ENCODE measurements at places on chromosomes 3 and 15.

- no peak overlapping the region for H3K4me3 ChIP-seq
- H3K36me3 ChIP-seq, result no peaks in the 10 kb centered on the region
- H3K27me3 ChIP-seq, result no peaks in the 10 kb centered on the region
- no peaks in the 10 kb centered on the region for H3K4me1 ChIP-seq
- H3K27ac ChIP-seq, result no peak overlapping the region
Observed at GRCh38 chr15:60760646-60761504, 281.9 kb upstream of the ICE2 start.

- no peak for DNase-seq
- H3K27ac ChIP-seq, result no peak overlapping the region
- H3K27me3 ChIP-seq, result no peaks in the 10 kb centered on the region
- no peaks in the 10 kb centered on the region for H3K36me3 ChIP-seq
- H3K4me3 ChIP-seq, result no peak overlapping the region
- no peaks in the 10 kb centered on the region for H3K4me1 ChIP-seq
Observed at GRCh38 chr15:97836003-97836402, 124.5 kb upstream of the ARRDC4 start.

DNA sequence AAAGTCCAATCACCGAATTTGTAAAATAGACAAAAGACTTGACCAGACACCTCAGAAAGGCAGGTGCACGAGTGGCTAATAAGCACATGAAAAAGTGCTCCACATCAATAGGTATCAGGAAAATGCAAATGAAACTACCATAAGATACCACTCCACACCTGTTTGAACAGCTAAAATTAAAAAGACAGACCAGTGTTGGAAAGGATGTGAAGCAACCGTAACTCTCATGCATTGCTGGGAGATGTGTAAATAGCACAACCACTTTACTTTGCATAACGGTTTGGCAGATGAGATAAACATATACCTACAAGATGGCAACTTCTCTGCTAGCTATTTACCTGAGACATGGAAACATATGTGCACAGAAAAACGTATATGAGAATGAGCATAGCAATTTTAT, 56.9 kb downstream of the CADPS start:
- no peaks in the 10 kb centered on the region for H3K27me3 ChIP-seq
- no peaks in the 10 kb centered on the region for H3K4me1 ChIP-seq
- no peak for DNase-seq

DNA sequence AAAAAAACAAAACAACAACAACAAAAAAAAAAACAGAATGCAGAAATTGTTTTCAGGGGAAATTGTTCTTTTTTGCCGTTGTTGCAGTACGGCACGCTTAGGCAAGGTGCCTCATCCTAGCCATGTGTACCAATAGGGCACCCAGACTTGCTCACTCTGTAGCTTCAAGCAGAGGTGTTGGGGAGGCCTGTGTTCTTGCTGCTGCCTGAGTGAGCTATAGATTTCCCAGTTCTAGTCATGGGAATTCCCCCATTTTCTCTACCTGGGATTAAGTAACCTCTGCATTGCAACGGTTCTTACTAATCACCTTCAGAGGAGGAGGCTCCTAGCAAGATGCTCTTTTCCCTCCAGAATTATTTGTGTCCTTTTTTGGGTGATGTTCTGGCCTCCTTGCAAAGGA, 12.9 kb upstream of the PARL start:
- no peaks in the 10 kb centered on the region for H3K4me1 ChIP-seq
- H3K27ac ChIP-seq, result no peak overlapping the region
- H3K27me3 ChIP-seq, result no peaks in the 10 kb centered on the region
- DNase-seq, result no peak
- no peaks in the 10 kb centered on the region for H3K36me3 ChIP-seq

DNA sequence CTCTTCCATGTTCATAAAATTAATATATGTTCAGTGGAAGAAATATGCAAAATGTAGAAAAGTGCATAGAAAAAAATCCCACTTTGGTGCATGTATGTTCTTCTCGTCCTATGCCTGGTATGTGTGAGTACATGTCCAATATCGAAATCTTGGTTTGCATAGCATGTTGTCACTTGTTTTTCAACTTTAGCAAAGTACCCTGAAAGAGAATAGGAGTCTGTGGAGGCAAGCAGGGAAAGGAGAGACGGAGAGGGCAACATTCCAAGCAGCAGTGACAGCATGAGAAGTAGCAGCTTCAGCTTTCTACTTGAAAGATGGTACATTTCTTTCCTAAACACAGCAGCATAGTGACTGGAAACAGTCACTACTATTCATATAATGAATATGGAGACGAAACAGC, 56.8 kb upstream of the CACNA2D3 start:
- no peak overlapping the region for H3K27ac ChIP-seq
- H3K4me1 ChIP-seq, result no peaks in the 10 kb centered on the region
- no peaks in the 10 kb centered on the region for H3K36me3 ChIP-seq
- DNase-seq, result no peak

DNA sequence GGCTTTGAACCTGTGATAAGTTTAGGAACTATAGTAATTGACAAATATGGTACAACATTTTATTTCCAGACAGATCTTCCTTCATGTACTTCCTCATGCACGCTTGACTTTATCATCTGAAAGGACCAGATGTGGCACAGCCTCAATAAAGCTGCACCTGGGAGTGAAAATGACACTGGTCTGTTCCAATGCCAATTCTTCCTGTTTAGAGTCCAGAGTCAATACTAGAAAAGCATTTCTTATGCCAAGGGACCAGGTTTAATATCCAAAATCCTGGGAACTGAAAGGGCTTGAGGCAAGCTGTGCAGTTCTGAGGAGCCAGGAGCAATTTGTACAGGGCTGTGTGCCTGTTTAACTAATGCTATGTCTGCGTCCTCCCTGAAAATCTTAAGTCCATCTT, 15.3 kb downstream of the DPH6 start:
- no peak overlapping the region for H3K4me3 ChIP-seq
- no peaks in the 10 kb centered on the region for H3K36me3 ChIP-seq
- H3K27me3 ChIP-seq, result no peaks in the 10 kb centered on the region
- no peak for DNase-seq

DNA sequence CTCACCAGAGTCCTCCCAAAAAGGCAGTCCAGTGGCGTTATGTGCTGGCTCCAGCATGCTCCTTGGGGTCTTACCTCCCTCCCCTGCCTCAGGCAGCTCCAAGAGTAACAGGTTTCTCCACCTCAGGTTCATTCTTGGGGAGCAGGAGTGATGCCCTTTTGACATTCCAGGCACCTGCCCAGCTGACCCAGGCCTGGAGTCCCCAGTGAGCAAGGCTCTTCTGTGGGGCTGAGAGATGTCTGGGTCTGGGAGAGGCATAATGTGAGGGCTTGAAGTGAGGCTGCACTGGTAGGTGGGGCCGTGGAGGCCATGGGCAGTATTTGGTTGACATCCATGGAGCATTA, 15.3 kb downstream of the PXYLP1 start:
- H3K27me3 ChIP-seq, result no peaks in the 10 kb centered on the region
- DNase-seq, result no peak

GRCh38 chr15:41501931-41502794, 8.5 kb downstream of the ITPKA start:
- H3K27ac ChIP-seq, result no peak overlapping the region
- H3K4me1 ChIP-seq, result peaks cover 9% of the 10 kb centered on the region
- no peak overlapping the region for H3K4me3 ChIP-seq
- H3K36me3 ChIP-seq, result no peaks in the 10 kb centered on the region
- no peaks in the 10 kb centered on the region for H3K27me3 ChIP-seq

DNA sequence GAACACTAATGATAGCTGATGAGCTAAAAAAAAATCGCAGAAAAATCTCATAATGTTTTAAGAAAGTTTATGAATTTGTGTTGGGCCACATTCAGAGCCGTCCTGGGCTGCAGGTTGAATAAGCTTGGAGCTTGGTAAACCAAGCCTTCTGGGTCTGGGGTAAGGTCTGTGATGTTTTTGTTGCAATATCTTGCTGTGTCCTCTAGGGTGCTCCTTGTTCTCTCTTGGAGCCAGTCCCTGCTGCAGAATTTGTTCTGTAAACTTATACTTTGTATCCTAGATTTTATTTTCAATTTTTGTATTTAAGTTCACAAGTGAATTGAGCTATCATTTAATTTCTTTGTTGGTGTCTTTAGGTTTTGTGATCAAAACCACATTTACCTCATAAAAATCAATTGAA, 143.7 kb downstream of the NR1D2 start:
- no peak overlapping the region for H3K27ac ChIP-seq
- no peaks in the 10 kb centered on the region for H3K27me3 ChIP-seq
- DNase-seq, result no peak
- no peaks in the 10 kb centered on the region for H3K4me1 ChIP-seq

- H3K36me3 ChIP-seq, result no peaks in the 10 kb centered on the region
- no peaks in the 10 kb centered on the region for H3K27me3 ChIP-seq
- no peak for DNase-seq
- H3K27ac ChIP-seq, result no peak overlapping the region
- H3K4me1 ChIP-seq, result no peaks in the 10 kb centered on the region
- no peak overlapping the region for H3K4me3 ChIP-seq
Observed at GRCh38 chr3:8864402-8865350, 95.3 kb upstream of the OXTR start.

- DNase-seq, result peak; percentile 52
- no peaks in the 10 kb centered on the region for H3K36me3 ChIP-seq
- no peak overlapping the region for H3K4me3 ChIP-seq
- H3K27ac ChIP-seq, result no peak overlapping the region
- H3K4me1 ChIP-seq, result no peaks in the 10 kb centered on the region
Observed at GRCh38 chr15:88450125-88450798, 16.9 kb downstream of the MRPL46 start.

Measured in uterus (tissue), 4 donors.